ENCODE measurements at places on chromosomes 7 and 10.

- DNase-seq, result no peak
These were observed 129.5 kb upstream of the PCGF5 start for GRCh38 chr10:91090761-91091529.

DNA sequence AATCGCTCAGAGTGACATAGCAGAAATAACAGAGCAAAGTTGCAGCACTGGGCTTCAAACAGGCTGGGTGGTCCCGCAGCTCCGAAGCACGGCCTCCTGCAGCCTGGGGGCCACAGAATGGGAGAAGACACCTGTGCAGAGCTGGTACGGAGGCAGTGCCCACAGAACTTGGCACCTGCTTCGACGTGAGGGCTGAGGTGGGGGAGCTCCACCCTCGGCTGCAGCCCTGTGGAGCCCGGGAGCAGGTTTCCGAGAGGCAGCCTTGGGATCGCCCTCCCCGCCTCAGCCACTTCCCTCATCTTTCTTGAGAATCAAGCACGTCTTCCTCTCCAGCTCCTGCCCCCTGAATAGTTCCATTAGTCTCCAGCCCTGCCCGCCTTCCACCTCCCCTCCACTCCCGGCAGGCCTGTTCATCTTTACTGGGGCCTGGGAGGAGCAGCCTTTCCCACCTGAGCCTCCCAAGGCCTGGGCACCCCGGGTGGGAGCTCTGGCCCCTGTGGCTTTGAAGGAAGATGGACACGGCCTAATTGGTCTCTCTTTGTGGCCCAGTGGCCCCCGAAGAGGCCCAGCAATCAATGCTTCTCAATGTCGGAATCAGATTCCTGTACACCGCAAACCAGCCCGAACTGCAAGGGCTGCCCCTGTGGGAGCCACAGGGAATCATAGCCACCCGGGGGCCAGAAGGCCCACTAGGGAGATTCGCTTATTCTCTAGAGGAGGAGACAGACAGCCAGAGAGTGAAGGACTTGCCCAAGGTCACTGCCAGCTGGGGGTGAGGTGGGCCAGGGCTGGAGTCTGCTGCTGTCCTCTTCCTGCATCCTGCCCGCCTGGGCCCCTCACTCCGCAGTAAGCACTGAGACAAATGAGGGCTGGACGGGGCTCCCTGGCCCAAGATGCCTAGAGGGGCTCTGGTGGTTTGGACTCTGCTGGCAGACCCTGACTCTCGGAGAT lies 17.0 kb upstream of the PCBD1 start:
- peak; percentile 73 for DNase-seq

GRCh38 chr10:96609510-96609909 lies 22.7 kb upstream of the TM9SF3 start:
- DNase-seq, result no peak

DNA sequence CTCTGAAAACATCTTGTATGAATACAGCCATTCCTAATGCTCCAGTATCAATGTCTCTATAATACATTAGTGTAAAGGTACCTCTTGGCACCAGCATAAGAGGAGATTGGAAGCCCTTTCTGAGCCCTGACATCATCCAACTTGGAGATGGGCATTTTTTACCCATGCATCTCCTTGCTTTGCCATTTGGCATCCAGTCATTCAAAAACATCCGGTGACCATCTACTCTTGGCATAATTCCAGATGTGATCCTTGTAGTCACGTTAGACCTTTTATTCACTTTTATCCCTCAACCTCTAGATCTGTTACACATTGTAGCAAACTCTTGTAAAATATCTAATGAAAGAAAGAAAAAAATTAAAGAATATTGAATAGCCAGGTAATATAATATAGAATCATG lies 17.9 kb upstream of the SGMS1 start:
- DNase-seq, result no peak

DNA sequence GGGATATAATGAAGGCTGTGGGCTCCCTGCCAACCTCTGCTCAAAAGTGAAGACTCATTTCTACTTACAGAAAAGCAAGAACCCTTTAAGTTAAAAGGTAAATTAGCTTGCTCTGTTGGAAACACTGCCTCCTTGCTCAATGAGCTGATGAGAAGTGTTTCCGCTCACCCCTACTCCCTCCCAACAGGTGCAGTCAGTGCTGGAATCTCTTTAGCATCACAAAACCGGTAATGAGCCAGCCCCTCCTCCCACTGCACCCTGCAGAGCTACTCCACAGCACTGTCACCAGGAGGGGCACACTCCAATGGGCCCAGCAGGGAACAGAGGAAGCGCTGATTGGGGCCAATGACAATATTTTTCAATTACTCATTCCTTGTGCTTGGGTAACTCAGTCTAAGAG lies 262.5 kb downstream of the TCERG1L start:
- no peak for DNase-seq

DNA sequence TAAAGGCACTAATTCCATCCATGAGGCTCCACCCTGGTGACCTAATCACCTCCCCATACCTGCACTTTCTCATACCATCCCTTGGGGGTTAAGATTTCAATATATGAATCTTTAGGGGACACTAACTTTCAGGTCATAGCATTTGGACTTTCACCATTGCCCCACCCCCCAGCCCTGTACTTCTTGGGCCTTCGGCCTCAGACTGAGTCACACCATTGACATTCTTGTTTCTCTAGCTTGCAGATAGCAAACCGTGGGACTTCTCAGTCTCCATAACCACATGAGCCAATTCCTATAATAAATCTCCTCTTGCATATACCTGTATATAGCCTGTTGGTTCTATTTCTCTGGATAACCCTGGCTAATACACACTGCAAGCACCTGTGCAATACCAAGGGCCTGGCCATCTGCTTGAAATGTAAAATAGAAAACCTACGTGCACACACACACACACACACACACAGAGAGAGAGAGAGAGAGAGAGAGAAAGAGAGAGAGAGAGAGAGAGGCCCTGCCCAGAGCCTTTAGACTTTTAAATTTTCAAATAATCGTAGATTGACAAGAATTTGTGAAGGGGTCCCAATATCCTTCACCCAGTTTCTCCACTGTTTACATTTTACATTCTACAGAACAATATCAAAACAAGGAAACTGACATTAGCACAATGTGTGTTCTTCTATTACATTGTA lies 25.3 kb downstream of the ANXA8 start:
- DNase-seq, result no peak

GRCh38 chr7:134992626-134993179 lies 6.4 kb downstream of the AGBL3 start:
- no peak for DNase-seq

DNA sequence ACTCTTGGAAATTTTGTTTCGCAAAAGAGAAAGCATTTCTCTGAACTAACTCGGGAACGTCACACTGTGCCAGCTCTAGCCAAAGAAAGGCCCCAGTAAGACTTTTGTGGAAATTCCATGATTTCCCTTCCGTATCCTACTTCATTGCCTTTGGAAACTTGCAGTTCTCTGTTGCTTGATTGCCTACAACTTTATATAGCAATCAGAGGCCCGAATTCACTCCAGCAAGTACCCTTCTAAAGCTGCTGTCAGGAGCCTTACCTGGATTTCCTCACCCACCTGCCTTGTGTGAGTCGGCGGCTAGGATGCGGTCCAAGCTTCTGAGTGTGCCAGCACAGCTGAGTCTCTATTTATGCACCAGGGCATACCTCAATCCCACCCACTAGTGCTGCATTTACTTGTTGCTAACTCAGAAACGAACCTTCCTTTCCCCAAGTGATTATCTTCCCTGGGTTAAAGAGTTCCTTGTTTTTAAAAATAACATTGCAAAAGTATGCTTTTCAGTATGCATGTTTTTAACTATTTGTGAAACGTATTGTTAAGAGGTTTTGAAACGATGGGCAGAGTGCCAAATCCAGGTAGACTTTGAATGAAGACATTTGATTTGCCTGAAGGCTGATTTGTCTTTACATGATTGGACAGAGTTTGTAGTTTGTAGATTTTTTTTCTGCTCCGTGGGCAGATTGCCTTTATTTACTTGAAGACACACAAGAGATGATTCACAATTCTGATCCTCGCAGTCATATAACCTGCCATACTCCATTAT lies at the start of gene AGR2:
Gene AGR2, minus strand, starts transcription at position 326 of the 766 bp plus-strand sequence. CDS start 3,203 bp downstream, outside the sequence.
- no peak for DNase-seq

Measured in cardiac septum (tissue), 1 donor.